ENCODE measurements at places on chromosomes 1 and 21.

GRCh38 chr1:16155537-16156410, at the start of gene EPHA2:
EPHA2 (minus strand) TSS chr1:16156069; CDS start chr1:16155932, 137 bp downstream.
- no peak for DNase-seq

DNA sequence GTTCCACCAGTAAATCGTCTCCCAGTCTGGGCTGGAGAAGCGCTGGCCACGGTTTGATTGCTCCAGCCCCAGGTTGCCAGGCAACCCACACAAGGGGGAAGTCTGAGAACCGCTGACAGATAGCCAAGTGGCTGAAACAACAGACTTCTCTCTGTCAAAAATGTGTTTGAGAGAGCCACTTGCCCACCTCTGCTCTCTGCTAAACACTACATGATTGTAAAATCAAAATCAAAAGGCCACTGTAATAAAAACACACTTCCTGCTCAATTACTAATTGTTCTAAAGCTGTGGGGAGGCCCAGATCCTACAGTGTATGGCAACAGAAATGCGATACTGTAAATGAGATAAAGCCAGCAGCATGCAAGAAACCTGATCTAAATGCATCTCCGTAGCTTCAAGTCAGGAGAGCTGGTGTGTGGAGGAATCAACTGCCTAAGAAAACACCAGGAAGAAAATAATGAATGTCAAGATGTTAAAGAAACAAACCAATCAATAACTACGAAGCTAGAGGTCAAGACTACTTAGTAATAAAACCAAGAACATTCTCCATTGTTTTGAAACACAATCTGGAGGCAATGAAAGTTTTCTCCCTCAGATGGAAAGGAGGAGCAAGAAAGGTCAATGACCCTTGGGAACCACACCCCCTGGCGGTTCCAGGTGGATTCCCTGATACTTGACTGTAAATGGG, 121.2 kb downstream of the SLC45A1 start:
- DNase-seq = no peak

- no peak for DNase-seq
Observed at GRCh38 chr1:213333121-213333520, 282.1 kb downstream of the RPS6KC1 start.

- no peak for DNase-seq
Observed at GRCh38 chr21:44911384-44912157, 9.1 kb downstream of the ITGB2 start.

All from stimulated activated CD4-positive, alpha-beta T cell treated with anti-CD3 and anti-CD28 coated beads, Interleukin-12 subunit alpha, Interleukin-12 subunit beta, amount 100 ng/mL, for 24 hours (primary cell).